ENCODE measurements at places on chromosomes 1 and 21.

- DNase-seq, result no peak
These were observed 50.2 kb downstream of the ALG14 start for GRCh38 chr1:95022644-95022926.

GRCh38 chr1:214019499-214019898 is 31.7 kb downstream of the PROX1 start:
- no peak for DNase-seq

DNA sequence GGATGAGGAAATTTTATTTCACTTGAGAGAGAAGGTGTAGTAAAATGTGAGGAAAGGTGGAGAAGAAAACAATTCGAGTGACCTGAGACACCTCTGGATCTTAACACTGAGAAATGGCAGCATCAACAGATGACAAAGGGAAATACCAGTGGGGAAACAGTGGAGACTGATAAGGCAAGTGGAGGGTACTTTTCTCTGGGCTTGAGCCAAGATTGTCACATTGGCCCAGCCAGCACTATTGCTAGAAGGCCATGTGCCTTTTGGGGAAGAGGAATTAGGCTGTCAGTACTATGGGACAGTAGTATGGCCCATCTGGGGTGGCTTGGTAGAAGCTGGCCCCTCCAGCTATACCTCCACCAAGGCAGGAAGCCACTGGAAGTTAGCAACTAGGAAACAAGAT is 8.4 kb downstream of the SYPL2 start:
- DNase-seq, result no peak

GRCh38 chr1:73862355-73862754 is 335.6 kb downstream of the LRRIQ3 start:
- DNase-seq, result no peak

GRCh38 chr1:92096317-92096716 is 16.2 kb downstream of the BTBD8 start:
- no peak for DNase-seq

DNA sequence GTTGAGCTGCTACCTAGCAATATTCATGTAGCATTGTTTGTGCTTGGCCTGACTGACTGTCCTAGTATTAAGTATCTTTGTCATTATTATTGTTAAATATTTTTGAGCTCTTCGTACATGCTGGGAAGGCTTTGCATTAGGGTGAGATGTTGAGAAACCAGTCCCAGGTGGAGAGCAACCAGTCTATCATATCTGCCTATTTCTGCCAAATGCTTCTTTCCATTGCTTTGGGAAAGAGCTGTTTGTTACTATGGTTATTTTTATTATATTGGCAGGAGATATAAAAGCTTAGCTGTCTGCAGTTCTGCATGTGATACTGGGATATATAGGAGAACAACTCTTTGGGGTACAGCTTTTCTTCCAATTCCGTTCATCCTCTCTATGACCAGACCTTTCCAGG is 85.1 kb downstream of the CLDN17 start:
- no peak for DNase-seq

DNA sequence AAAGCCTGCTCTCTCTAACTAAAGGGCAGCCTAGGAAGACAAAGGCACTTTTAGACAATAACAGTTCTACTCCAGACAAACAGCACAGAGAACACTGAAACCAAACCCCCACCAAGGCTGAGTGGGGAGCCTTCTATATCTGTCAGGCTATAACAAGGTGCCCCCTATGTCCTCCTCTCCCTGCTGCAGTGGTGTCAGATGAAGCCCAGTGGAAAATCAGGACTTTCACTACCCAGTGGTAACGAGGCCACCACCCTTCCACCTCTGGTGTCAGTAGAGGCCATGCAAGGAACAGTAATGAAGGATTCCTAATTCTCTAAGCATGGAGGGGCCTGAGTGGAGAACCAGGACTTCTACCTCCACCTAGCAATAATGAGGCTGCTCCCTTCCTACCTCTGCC is 83.7 kb downstream of the ZSWIM5 start:
- no peak for DNase-seq

GRCh38 chr1:183023601-183024316 is 539 bp downstream of the LAMC1 start:
- no peak for DNase-seq

DNA sequence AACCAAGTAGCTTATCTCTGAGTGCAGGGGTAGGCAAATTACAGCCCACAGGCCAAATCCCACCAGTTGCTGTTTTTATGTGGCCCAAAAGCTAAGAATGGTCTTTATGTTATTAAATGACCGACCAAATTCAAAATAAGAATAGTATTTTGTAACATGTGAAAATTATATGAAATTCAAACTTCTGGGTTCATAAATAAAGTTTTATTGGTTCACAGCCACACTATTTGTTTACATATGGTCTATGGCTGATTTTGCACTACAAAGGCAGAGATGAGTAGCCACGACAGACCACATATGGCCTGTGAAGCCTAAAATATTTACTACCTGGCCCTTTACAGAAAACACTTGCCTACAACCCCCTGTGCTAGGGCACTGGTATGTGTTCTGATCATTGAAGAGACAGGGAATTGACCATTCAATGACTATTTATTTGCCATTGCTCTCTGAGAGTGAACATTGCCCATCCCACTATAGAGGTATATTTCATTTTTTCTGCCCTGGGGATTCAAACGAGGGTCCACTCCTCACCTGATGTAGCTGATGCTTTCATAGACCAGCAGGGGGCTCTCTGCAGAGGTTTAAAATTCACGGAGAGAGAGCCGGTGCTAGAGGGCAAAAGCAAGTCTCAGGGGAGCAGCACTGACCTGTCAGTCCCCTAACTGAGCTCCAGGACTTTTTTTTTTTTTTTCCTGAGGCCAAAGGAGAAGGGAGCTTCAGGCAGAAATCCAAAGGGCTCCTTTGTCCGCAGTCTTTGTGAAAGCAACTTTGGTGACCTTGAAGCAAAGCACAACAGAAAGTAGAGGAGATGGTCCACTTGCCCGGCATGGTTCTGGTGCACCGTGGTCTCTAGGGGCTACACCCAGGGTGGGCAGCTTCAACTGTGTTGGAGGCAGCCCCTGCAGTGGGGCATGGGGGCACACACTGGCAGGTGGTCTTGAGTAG is 7.3 kb upstream of the GNL2 start:
- DNase-seq, result no peak

DNA sequence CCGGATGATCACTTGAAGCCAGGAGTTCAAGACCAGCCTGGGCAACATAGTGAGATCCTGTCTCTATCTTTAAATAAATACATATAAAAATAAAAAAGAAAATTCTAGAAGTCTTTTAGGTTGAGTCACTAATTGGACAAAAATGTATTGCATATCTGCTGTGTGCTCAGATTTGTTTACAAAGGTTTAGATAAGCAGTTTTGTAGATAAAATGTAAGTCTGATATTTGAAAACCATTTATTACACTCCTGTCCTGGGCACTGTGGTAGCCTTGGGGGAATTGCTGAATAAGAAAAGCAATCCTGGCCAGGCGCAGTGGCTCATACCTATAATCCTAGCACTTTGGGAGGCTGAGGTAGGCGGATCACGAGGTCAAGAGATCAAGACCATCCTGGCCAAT is 11.6 kb downstream of the GMEB1 start:
- no peak for DNase-seq

DNA sequence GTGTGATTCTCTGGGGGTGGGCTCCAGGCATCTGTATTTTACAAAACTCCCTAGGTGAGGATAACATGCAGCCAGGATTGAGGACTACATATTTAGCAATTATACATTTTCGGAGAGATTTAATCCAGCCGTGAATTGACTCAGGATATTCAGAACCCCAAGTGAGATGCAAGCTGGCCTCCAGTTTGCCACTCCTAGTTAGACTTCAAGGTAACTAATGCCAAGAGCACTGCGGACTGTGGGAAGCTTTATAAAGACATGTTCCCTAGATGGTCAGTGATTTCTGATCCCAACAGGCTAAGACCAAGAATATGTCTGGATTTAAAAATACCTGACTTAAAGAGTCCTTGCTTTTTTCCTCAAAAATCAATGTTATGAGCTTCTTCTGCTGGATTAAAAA is 308.5 kb downstream of the NTNG1 start:
- DNase-seq, result no peak

DNA sequence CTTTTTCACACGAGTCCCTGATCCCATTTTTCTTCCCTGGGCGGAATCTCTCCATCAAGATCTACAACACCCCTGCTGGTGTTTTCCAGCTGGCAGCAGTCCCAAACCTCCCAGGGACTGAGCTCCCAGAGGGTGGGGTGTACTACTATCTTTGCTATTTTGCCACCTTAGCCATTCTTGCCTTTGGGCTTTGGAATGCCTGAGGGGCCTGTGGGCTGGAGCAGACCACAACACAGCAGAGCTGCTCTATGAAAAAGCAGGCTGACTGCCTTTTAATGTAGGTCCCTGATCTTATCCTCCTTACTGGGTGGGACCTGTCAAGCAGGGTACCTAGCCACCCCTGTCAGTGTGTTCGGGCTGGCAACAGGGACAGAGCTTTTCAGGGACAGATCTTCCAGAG is 91.9 kb downstream of the KCNT2 start:
- no peak for DNase-seq
